Ovary (tissue), 10 donors: ENCODE measurements at places on chromosomes 13 and 19.
A peak's percentile ranks its signal among the peaks of the same experiment; 100 is the strongest.

GRCh38 chr13:113787694-113788093 is 28.7 kb downstream of the TMEM255B start:
- no peak for DNase-seq

DNA sequence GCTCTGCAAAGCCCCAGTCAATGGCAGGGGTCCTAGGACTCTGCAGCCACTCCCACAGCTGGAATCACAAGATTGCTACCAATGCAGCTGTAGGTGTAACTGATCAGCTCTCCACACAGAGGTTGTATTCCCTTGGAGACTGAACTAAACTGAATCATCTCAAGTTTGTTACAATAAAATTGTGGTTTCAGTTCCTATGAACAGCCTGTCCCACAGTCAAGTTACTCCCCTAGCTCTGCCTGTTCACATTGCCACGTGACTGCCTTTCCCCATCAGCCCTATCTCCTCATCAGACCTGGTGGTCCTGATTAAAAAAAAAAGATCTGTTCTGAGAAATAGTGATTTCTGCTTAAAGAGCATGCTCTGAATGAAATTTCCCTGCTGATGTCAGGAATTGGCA is 287.9 kb upstream of the NBEA start:
- DNase-seq, result no peak

DNA sequence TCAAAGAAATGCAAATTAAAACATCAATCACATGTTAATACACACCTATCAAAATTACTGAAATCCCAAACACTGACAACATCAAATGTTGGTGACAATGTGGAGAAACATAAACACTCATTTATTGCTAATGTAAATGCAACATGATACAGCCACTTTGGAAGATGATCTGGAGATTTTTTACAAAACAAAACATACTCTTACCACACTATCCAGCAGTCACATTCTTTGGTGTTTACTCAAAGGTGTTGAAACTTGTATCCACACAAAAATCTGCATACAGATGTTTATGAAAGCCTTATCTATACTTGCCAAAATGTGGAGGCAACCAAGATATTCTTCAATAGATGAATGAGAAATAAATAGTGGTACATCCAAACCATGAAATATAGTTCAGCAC is 1219.5 kb upstream of the PCDH20 start:
- no peak for DNase-seq

DNA sequence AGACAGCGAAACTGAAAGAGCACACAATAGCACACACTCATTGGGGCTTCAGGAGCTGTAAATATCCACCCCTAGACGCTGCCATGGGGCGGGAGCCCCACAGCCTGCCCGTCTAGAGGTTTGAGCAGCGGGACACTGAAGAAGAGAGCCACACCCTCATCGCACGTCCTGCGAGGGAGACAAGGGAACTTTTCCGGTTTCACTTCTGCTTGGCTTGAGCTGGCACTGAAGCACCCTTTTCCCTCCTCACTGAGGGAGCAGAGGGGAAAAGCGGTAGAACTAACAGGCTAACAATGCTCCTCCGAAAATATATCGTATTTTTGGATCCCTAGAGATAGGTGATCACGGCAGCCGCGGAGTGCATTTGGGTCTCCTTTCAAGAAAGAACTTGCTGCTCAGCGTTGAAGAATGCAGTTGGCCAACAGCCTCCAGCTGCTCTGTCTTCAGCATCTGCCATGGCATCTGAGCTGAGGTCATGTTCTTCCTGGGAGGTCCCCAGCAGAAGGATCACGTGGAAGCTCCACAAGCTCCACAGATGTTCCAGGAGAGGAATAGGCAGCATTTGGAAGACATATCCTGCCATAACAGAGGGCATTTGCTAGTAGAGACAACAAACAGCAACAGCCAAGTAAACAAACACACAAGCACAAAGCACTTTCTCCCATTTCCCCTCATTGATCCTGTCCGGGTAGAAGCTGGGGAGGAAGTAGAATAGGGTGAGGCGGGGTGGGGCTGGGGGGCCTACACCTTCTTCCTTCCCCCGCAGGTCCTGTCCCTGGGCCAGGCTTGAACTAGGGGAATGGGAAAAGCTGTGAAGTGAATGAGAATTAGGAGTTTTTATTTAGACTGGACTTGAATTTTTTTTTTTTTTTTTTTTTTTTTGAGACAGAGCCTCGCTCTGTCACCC is 44.8 kb upstream of the ALOX5AP start:
- DNase-seq, result no peak

GRCh38 chr13:43270130-43270830 is 246.9 kb downstream of the DNAJC15 start:
- DNase-seq, result no peak

- peak; percentile 84 for DNase-seq
Observed at GRCh38 chr19:18742838-18743783, 48.0 kb downstream of the COMP start.
